Activated CD4-positive, alpha-beta T cell treated with anti-CD3 and anti-CD28 coated beads, Interleukin-2, amount 50 U/mL, for 4 hours (primary cell): ENCODE measurements at places on chromosomes 5 and 9.

DNA sequence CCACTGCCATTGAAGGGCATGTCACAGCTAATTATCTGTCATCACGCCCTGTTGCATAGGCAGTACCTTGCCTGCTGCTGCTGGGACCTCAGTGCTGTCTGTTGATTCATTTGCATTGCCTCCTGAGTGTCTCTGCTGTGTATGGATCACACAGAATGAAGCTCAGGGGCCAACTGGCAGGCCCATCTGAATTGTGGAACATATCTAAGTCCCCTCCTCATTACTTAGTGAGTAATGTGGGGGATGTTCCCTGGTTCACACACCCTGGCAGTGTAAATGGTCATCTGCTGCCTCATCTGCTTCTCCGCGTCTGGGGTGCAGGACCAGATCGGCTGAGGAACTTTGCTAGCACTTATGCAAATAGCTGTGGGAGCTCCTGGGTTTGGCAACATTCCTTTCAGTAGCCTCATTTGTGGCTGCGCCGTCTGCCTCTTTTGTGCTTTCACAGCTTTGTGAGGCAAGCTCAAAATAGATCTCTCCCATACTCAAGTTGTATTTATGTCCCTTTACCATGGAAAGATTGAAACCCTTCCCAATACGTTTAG lies 25.4 kb downstream of the TYRP1 start:
- no peak for DNase-seq

- no peak for DNase-seq
These were observed 17.4 kb downstream of the C9orf85 start for GRCh38 chr9:71928806-71929205.

- DNase-seq: no peak
These were observed 3.5 kb downstream of the TXNDC8 start for GRCh38 chr9:110334183-110334582.

- no peak for DNase-seq
These were observed 14.2 kb upstream of the MED10 start for GRCh38 chr5:6392561-6392960.

DNA sequence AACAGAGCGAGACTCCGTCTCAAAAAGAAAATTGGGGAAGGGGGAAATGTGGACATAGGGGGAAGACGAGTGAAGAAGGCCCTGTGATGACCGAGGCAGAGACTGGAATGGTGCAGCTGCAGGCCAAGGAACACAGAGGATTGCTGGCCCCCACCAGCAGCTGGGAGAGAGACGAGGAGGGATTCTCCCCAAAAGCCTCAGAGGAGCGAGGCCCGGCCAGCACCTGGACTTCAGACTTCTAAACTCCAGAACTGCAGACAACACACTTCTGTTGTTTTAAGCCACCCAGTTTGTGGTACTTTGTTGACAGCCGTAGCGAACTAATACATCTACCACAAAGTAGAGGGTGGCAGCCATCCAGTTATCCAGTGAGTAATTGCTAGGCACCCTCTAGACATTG lies 124.6 kb downstream of the ATPSCKMT start:
- DNase-seq: no peak

- no peak for DNase-seq
These were observed 11.9 kb downstream of the GNPDA1 start for GRCh38 chr5:142000704-142001484.

GRCh38 chr9:131214876-131215275 lies 61.4 kb downstream of the FAM78A start:
- DNase-seq: no peak

DNA sequence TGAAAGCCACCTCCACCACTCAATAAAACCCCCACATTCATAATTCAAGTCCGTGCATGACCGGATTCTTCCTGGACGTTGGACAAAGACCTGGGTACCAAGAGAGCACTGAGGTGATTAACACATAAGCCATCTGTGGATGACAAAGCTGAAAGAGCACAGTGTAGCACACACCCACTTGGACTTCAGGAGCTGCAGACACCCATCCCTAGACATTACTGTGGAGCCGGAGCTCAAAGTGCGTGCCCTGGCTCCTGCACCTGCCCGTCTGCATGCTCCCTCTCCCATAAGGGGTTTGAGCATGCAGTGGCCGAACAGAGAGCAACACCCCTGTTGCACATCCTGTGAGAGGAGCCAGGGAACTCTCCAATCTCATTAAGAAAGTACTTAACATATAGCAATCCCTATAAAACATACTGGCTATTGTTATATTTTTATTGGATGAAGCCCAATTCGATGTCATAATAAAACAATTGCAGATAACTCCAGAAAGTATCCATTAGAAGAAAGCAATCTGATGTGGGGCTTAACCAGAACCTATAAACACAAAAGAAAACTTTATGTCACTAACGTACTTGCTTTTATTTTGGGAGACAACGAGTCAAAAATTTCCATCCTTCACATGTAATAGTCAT lies 1174.2 kb upstream of the C9orf72 start:
- DNase-seq: no peak

DNA sequence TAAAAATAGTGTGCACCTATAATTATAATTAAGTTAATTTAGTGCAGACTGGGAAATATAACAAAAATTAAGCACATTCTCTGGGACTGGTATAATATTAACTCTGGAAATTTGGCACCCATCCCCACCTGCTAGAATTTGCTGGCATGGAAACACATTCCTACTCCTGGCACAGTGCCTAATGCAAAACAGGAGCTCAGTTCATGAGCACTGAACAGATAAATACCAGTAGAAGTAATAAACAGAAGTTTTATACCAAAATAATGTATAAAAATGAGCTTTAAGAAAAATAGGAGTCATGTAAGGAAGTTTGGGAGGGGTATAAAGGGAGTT lies 23.7 kb upstream of the NPR3 start:
- DNase-seq: no peak

DNA sequence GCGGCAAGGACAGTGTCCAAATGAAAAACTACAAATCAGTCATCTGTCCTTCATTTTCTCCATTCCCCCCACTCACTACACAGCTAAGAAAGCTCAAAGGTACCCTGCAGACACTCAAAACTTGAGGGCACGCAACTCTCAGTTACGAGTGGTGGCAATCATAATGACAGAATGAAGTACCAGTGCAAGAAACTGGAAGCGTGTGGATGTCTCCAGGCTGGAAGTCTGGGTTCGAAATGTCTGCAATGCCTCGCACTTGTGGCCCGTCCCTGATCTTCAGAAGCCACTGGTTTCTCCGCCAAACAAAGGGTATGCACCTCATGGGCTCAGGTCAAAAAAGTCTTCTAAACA lies 597 bp upstream of the CENPH start:
- no peak for DNase-seq

DNA sequence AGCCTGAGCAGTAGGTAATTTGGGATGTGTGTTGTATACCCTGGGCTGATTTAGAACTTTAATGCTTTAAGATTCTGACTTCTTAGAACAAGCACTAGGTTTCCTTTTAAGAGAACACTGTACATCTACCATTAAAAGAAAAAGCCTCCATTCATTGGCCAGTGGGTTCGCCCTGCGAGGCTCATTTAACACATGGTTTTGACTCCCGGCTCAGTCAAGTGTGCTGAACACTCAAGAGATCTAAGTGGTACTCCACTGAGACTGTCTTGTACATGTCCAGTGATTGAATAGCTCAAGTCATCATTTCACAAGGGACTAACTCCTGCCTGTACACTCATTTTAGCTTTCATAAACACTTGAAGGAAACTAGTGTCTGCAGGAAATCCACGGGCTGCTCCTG lies 3.9 kb downstream of the FUBP3 start:
- DNase-seq: no peak

- no peak for DNase-seq
These were observed 26.6 kb upstream of the ANGPTL2 start for GRCh38 chr9:127149010-127149409.

- DNase-seq: no peak
These were observed 405.1 kb upstream of the KLF4 start for GRCh38 chr9:107894572-107895261.

GRCh38 chr9:74407166-74407565 lies 90.0 kb upstream of the RORB start:
- no peak for DNase-seq

DNA sequence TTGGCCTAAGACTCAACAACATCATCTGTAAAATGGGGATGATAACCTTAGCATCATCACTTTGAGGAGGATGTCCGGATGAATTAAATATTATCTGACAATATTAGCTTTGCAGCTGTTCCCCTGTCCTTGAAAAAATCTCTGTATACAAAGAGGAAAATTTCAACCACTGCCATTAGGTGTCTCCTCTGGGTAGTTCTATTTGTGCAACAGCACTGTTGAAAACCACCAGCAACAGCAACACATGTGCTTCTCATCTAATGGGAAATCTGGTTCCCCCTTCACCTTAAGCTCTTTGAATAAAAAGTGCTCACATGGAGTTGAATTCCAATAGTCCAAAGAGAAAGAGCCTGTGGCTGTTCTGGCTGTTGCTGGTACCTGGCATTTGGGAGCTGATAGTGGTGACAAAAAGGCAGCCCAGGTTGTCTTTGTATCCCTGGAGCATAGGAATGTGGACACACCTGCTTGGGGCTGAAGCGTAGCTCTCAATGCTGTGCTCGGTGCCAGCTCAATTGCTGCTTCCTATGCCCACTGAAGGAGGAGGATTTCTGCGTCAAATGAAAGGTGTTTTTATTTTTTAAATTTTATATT lies 322.1 kb upstream of the MSX2 start:
- no peak for DNase-seq

- DNase-seq: no peak
These were observed 74.8 kb downstream of the PCSK5 start for GRCh38 chr9:75965231-75965630.

DNA sequence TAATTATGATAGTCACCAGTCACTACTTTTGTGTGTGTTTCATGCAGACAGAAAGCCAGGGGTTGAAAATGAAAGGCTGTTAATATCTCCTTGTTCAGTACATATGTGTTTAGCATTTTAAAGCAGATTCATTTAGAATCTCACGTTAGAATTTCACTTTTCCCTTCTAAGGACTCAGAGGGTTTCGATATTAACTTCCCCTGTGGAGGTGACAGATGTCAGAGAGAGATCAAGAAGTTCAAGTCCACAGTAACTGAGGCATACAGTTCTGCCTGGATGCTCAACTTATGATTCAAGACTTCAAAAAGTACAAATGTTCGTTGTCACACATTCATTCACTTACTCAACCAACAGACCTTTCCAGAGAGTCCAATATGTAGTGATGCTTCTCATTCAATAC lies 251.1 kb downstream of the EBF1 start:
- no peak for DNase-seq

- no peak for DNase-seq
These were observed 41.3 kb downstream of the CAST start for GRCh38 chr5:96703384-96703920.

DNA sequence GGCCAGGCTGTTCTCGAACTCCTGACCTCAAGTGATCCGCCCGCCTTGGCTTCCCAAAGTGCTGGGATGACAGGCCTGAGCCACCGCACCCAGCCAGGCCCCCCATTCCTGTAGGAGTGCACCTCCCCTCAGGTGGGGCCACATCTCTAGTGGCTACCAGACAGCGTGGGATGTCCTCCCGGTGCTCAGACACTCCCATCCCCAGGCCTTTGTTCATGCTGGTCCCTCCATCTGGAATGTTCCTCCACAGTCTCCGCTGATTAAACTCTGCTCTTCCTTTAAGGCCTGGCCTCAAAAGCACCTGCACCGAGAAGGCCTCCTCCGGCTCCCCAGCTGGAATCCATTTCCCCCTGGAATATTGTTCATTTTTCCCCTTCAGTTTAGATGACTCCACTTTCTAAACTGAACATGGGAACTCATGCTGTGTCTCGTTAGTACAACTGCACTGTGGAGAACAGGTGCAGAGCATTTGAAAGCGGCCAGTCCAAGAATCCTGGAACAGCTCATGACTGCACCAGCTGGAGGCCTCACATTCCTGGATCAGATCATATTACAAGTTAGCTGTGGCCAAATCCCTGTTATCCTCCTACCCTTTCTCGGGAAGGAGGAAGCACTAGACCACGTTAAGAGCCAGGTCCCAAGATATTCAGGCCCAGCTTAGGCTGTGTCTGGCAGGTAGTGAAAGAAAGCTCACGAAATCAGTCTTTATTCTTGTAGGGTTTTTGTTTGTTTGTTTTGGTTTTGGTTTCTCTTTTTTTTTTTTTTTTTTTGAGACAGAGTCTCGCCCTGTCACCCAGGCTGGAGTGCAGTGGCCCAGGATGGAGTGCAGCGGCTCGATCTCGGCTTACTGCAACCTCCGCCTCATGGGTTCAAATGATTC lies 10.8 kb upstream of the PRRC2B start:
- DNase-seq: no peak

DNA sequence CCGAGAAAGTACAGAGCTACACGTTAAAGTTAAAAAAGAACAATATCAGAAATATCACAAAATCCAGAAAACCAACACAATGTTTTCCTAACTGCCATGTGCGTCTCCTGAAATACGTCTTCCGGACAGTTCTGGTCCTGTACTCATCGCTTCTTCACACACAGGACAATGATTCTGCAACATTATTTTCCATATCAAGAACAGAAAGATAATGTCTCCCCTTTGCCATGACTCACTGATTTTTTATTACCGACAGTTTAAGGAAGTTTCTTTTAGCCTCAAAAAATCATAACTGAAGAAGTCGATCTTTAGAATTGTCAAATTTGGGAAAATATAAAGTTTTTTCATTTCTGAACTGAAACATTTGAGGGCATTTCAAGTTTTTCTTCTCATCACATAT lies 2.5 kb downstream of the TBC1D9B start:
- DNase-seq: no peak

GRCh38 chr9:83639266-83639665 lies 16.3 kb downstream of the IDNK start:
- DNase-seq: no peak

- no peak for DNase-seq
These were observed 449.5 kb downstream of the HINT1 start for GRCh38 chr5:130715541-130715940.

GRCh38 chr5:86500947-86501346 lies 116.8 kb upstream of the COX7C start:
- no peak for DNase-seq

DNA sequence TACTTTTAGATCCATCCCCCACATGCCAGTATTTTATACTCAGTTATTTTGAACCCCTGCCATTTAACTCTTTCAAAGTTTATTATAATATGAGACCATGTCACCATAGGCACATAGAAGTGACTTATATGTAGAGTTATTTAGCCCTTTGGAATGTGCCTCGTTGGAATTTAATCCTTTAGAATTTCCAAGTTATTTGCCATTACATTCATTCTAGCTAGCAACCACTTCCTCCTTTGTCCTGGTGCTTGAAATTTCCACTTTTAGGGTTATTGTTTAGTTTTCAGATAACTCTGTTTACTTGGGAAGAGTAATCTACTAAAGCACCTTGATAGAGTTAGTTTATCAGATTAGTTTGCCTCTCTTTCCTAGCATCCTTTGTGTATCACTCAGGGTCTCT lies 82.8 kb upstream of the TLE1 start:
- DNase-seq: no peak

DNA sequence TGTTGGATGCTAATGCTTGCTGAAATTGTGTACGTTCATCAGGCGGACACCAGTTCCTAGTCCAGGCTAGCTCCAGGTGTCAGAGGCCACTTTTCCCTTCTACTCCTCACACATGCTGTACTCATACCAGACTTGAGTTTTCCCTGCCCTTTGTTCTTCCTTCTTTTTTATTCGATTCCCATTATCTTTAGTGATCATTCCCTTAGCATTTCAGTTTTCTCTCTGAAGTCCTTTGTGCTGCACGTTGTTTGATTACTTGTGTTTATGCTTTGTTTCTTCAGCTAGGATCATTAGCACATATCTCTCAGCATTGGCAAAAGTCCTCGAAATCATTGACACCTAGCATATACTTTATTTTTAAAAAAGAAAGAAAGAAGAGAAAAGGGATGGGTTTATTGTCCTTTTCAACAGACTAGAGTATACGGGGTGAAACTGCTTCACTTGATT lies 409 bp upstream of the COX7C start:
- DNase-seq: no peak
